CD4-positive, alpha-beta T cell treated with Interferon alpha-2 for 1 hour (primary cell): ENCODE measurements at places on chromosomes 5 and 9.

- DNase-seq = no peak
Observed at GRCh38 chr9:72274916-72275315, 90.1 kb downstream of the ZFAND5 start.

DNA sequence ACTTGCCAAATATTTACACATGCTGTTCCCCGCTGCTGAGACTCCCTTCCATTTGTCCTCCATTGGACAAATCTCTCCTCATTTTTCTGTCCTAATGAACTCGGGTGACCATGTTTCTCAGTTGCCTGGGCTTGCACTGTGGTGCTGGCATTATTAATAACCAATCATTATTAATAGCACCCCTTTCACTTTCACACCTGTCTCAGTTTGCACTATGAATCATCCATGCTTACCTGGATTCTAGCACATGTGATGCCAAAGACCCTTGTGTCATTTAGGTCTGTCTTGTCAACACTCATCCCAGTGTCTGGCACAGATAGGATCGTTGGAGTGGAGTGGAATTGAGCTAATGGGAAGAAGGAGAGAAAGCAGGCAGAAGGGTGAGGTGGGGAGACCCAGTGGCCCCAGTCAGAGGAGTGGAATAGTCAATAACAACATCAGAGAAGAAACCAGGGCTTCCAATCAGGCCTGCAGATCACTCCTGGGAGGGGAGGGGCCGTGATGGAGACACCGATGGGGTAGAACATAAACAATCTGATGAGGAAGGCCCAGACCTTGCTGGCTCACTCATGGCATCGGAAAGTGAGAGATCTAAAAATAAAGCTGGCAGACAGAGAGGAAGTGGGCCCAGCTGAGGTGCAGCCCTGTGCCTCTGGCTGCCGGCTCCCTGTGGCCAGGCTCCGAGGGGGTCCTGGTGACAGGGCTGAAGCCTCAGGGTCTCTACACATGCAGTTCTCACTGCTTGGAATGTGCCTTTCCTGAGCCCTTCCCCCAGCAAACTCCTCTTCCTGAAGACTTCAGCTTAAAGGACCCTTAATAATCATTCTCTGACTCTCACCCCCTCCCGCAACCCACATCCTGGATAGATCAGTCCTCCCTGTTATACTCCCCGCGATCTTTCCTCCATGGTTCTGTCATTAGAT lies 33.5 kb upstream of the CRB2 start:
- peak; percentile 58 for DNase-seq

GRCh38 chr9:127923771-127924170 lies 6.8 kb downstream of the PIP5KL1 start:
- no peak for DNase-seq

- DNase-seq = no peak
Observed at GRCh38 chr9:18114559-18115475, 359.1 kb upstream of the ADAMTSL1 start.
